DMS53 (cell line): ENCODE measurements at places on chromosomes 4 and X.

DNA sequence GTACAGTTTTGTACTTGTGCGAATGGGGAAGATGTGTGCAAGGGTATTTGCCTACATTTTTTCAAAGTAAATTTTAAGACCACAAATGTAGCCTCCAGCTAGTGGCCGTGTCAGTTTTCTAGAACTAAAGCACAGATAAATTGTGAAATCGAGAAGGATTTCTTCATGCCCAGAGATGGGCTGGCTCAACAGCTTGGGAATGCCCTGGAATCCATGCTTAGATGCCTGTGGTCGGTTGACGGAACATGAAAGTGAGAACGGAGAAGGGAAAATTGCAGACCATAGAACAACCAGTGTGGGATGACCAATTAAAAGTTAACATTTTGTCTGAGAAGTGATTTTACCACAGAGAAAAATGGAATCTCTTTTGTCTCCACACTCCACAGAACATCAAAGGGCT is 73.2 kb upstream of the VCX2 start:
- DNase-seq, result no peak

DNA sequence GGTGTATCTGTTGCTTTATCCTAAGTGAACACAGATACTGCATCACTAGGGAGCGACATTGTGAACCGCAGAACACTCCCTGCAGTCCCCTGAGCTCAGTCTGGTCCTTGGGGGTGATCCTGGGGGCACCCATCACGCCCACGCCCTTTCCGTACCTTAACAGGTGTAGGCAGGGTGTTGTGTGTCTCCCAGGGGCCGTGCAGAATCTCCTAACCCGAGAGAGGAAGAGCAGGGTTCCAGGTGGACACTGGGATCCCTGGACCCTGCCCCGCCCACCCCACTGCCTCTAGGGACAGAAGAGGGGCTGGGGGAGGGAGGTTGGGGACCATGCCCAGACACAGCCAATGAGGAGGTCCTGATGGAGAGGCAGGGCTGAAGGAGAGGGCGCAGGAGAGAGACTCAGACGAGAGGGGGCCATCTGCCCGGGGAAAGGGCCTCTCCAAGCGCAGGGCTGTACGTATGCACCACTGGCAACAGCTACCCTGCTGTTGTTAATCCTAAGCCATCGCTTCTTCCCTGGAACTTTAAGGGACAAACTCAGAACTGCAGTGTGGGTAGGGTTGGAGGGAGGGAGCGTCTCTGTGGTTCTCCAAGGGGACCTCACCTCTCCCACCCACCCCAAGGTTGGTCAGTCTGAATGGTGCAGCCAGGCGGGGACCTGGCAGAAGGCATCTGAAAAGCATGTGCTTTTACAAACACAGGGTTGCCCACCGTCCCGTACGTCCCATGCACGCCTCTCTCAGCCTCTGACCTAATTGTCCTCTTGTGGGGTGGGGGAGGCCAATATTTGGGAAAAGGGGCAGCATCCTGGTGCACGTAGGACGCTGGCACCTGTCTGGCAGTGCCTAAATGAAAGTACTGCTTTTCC is 2.5 kb downstream of the P2RY8 start:
- peak; percentile 24 for DNase-seq

DNA sequence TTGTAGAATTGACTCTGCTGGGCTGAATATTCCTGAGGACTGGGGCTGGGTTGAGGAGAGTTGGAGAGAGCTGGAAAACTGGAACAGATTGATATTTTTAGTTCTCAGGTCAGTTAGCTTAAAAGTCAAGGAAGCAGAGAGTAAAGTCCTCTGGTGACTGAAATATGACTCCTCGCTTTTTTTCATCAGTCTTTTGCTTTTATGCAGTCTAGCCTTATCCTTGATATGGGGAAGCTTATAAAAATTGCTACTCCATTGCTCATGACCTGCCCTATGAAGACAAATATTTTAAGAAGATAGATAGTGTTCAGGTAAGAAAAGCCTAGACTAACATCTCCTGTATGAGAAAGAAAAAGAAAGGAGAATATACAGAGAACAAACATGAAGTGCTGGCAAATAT is 152.7 kb downstream of the C4orf33 start:
- no peak for DNase-seq

DNA sequence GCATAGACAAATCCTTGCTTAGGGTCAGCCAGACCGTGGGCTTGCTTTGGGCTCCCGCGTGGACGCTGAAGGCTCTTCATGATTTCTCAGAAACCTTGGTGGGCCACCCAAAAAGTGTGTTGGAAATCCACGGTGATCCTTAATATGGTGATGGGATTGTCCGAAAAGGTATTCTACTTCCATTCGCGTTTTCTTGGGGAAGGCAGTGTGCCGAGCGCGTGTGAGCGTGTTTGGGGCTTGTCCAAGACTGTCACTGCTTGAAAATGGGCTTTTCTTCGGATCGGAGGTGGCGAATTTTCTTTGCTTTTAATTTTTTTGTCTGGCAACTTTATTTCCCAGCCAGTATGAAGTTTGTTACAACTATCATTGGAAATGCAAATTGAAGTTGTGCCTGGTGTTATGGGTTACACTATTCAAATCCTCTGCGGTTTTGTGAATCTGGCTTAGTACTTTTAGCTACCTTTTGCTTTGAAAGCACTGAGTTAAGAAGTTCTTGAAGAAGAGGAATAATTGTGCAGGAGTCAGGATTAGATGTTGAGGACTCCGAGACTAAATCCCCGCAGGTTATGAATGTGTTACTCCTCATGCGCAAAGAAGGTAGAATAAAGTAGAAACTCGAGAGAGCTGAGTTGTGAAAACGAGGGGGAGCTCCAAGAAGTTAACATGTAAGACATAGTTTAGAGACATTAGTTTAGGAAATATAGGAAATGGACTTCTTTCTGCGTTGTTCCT is 3.2 kb downstream of the SPRY1 start:
- no peak for DNase-seq

DNA sequence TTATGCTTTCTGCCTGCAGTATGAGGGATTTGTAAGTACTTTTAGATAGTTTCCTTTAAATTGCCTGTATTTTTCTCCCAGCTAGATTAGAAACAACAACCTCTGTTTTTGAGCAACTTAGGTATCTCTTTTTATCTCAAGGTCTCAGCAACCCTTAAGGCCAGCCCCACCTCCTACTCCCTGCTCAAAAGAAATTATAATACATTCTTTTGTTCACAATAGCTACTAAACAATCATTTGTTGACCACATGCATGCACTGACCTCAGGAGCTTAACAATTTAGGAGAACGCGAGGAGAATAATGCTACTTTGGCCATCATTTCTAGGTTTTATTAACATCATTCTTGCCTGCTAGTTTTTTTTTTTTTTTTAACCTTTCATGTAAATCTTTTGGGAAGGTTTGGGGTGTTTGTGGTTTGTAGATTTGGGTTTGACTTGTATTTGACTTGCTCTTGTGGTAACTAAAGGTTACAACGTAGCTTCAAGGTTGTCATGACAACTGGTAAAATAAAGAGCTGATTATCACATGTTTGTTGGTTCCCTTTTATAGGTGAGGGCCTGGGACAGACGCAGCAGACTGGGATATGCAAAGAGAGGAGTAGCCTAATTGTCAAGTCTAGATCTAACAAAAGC is 145.4 kb upstream of the PLAC1 start:
- peak; percentile 31 for DNase-seq

- DNase-seq, result peak; percentile 46
Measured at GRCh38 chrX:11665168-11666111, at the start of gene ARHGAP6. Gene ARHGAP6 (minus strand): TSS chrX:11665920. CDS start chrX:11664828, 1,092 bp downstream.

DNA sequence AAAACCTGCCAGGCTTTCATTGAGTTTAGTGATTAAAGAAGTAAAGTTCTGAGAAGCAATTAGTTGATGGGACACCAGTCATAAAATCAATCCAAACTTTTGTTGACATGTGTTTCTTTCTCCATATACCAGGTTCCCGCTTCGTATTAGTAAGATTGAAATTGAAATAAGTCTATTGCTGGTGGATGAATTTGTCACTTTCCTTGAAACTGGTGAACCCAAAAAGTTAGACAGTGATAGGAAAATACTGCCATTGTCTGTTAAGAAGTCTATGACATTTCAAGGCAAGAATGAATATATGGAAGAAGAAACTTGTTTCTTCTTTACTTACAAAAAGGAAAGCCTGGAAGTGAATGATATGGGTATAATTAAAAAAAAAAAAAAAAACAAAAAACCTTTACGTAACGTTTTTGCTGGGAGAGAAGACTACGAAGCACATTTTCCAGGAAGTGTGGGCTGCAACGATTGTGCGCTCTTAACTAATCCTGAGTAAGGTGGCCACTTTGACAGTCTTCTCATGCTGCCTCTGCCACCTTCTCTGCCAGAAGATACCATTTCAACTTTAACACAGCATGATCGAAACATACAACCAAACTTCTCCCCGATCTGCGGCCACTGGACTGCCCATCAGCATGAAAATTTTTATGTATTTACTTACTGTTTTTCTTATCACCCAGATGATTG is at the start of gene CD40LG:
Gene CD40LG (plus strand): TSS at position 482 of the 684 bp plus-strand sequence. CDS start 91 bp downstream, at position 573.
- DNase-seq, result no peak

DNA sequence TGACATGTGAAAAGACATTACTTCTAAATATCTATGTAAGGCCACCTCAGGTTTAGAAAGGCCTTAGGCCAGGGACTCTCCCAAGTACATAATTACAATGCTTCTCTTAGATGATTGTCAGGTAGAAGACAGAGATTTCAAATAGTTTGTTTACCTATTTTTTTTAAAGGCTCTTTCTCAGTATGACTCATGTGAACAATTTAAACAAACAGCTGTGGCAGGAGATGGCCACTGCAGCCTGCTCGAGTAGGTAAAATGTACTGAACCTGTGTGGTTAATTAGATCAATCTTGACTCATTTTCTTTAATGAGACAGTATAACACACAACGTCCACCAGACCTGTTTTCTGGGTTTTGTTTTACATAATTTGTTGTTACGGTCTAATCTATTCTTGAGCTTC is 50.2 kb downstream of the LEF1 start:
- DNase-seq, result peak; percentile 86

DNA sequence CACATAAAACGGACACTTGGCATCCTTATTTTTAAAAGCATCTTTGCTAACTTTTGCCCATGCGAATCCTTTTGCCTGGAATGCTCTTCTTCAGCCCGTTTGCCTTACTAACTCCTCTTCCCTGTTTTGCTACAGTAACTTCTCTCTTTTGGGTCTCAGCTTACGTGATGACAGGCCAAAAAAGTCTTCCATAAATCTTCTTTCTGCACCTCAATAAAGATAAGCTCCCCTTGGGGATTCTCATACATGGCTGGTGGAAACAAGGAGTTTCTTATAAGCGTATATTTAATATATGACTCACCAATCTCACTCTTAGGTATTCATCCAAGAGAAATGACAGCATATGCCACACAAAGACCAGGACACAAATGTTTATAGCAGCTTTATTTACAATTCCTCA is 192.7 kb downstream of the RCHY1 start:
- no peak for DNase-seq

GRCh38 chr4:121139533-121140222 is 24.4 kb downstream of the TNIP3 start:
- peak; percentile 68 for DNase-seq
